ENCODE measurements at places on chromosomes 3 and 15. TPM values are rescaled to one million over a fixed set of nuclear protein-coding genes. Genes with fewer than 3 reads are reported as not detected.
A peak's percentile ranks its signal among the peaks of the same experiment; 100 is the strongest.

DNA sequence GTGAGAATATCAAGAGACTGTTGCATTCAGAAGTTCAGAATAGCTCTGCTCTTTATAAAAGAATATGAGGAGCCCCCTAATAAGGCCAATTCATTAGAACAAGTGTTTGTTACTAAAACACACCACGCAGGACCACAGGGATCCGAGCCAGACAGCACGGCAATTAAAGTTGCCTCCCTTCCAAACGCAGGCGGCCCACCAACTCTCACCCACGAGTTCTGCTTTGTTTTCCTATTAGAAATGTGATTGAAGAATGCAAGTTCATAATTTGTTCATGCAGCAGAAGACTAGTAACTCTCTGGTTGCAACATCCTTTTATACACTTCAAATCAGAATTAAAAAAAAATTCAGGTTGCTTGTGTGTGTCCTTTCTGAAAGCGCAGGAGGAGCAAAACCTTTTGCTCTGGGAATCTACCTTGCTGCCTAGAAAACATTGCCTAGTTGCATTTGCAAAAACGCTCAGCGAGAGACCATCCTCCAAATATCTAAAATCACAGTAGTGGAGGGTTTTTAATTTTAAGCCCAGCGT lies 1044.1 kb upstream of the NR2F2 start:
- no peak for DNase-seq

DNA sequence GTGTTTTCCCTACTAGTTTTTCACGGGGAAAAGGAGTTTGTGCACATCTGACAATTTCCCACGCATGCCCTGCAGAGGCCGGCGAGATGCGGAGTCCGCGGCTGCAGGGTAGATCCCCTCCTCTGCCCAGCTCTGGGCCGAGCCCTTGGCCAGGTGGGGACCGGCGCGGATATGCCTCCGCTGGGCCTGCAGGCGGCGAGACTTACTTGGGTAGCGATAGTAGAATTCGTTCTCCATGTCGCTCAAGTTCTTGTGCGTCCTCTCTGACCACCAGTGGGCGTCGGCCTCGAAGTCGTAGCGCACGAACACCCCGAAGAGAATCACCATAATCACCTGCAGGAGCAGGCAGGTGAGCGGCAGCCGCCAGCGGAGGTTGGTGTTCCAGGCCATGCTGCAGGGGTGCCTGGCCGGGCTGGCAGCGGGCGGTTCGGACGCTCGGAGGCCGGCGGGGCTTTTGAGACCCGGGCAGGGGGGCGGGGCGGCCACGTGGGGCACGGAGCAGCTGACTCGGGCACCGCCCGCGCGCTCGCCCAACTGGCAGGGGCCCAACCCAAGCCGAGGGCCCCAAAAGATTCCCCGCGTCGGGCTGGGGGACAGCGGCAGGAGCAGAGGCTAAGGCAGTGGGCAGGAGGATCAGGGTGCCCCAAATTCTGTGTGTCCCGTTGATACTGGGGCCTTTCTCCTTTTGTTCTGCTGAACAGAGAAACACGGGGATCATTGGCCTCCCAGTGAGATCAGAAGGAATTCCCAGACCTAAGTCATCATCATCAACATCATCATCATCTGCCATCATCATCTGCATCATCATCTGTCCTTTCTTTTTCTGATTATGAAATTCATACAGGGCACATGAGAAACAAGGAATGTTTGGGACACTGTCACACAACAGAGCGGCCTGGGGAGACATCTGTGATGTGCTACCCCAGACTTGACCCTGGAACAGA lies at the start of gene RHCG:
Gene RHCG (minus strand): TSS at position 429 of the 944 bp plus-strand sequence. CDS start 39 bp downstream, at position 390.
- no peak for DNase-seq

RBP2 gene
- polyA plus RNA-seq: 2.7 TPM

- DNase-seq: no peak
Observed at GRCh38 chr3:71885006-71885405, 100.1 kb upstream of the PROK2 start.

TAGLN3 gene
- not detected for polyA plus RNA-seq

GOLGA8H gene
- polyA plus RNA-seq: 0.25 TPM

GOLGA8Q gene
- 0.21 TPM for polyA plus RNA-seq

- no peak for DNase-seq
Observed at GRCh38 chr3:48674505-48674904, 11.2 kb downstream of the NCKIPSD start.

DNA sequence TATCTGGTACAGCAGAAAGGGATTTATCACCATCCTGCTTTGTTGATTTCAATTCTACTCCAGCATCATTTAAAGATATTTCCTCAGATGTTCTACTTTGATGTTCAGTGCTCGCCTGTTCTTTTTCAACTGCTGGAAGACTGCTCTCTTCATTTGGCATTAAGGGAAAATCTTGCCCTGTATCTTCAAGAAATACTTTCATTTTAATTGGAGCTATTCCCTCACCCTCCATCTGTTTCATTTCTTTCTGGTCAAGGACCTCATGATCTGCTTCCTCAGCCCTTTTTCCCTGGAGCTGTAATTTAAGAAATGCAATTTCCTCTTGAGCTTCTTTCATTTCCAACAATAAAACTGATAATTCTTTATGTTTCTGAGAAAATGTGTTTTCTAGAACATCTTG lies 37.8 kb upstream of the HCLS1 start:
- no peak for DNase-seq

OR5K2 gene
- not detected for polyA plus RNA-seq

CYP1A2 gene
- polyA plus RNA-seq: not detected

DNA sequence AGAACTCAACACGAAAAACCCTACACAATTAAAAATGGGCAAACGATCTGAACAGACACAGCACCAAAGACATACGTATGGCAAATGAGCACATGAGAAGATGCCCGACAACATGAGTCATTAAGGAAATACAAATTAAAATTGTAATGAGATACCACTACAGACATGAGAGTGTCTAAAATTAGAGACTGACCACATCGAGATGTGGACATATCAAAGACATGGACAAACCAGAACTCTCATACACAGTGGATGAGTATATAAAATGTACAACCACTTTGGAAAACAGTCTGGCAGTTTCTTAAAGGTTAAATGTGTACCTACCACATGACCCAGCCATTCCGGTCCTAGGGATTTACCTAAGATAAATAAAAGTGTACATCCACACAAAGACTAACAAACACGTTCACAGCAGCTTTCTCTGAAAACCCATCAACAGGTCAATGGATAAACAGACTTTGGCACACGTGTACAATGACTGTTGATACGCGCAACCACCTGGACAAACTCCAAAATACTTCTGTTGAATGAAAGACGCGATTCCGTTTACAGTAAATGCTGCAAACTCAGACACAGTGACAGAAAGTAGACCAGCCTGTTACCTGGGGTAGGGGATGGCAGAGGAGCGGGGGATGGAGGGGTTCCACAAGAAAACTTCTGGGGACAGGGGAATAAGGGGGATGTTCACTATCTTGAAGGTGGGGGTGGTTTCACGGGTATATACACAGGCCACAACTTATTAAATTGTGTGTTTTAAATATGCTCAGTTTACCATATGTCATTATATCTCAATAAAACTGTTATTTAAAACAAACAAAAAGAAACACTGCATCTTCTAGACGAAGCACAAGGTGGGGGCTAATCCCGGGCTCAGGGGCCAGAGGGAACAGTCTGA lies 2.1 kb downstream of the TNK2 start:
- DNase-seq: peak; percentile 22

- DNase-seq: no peak
Observed at GRCh38 chr3:157543501-157544035, 40.4 kb upstream of the VEPH1 start.

CYP1A1 gene
- polyA plus RNA-seq: 3.0 TPM

DNA sequence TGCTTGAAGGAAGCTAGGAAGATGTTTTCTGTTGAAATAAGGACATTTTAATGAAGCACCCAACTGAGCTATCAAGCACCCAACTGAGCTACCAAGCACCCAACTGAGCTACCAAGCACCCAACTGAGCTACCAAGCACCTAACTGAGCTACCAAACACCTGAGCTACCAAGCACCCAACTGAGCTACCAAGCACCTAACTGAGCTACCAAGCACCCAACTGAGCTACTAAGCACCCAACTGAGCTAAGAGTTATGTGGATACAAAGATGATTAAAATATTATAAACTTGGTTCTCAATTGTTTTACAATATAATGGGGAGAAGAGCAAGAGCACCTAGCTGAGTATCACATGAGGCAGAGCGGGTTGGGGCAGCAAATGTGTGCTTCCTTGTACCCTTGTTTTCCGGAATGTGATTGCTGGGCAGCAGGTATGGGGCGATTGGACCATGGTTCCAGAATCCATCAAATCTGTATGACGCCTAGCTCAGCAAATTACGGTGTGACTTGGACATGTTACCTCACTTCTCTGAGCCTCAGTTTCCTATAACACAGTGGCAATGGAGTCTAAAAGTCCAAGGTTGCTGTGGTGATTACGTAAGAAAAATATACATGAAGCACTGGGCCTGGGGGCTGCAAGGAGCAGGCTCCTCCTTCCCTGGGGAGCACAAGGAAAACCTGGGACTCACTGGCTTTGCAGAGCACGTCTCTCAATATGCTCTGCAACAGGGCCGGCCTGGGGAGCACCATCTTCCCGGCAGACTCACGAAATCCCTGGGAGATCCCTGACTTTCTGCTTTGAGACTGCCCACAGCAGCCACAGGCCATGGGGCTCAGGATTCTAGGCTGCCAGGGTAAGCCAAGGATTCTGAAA lies 11.3 kb downstream of the BMF start:
- DNase-seq: no peak

SLITRK3 gene
- polyA plus RNA-seq: 0.08 TPM

GRCh38 chr15:47116698-47117097 lies 600.6 kb upstream of the SEMA6D start:
- no peak for DNase-seq

NPAP1 gene
- polyA plus RNA-seq: not detected

DNA sequence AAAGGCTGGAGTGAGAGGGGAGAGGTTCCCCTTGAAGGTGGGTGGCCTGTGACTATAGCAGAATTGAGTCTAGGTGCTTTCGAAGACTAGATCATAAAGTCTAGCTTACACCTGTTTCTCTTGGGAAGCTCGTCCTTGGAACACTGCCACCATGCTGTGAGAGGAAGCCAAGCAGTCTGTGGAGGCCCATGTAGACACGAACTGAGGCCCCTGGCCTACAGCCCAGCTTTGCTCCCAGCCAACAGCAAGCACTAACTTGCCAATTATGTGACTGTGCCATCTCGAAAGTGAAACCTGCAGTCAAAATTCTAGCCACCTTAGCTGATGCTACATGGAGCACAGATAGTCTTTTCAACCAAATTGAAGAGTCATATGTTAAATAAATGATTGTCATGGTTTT lies 190.5 kb upstream of the NECTIN3 start:
- peak; percentile 54 for DNase-seq

DPPA2 gene
- not detected for polyA plus RNA-seq

DNA sequence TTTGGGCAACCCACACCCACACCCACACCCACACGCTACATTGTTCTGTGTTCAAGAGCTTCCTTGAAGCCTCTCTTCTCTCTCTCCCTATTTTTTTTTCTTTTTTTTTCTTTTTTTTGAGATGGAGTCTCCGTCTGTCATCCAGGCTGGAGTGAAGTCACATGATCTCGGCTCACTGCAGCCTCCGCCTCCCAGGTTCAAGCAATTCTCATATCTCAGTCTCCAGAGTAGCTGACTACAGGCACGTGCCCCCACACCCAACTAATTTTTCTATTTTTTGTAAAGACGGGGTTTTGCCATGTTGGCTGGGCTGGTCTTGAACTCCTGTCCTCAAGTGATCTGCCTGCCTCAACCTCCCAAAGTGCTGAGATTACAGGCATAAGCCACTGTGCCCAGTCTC lies 271.1 kb downstream of the SHQ1 start:
- no peak for DNase-seq

- DNase-seq: no peak
Observed at GRCh38 chr15:92899601-92899947, 550 bp upstream of the CHD2 start.

- no peak for DNase-seq
Observed at GRCh38 chr3:39637807-39638206, 170.3 kb downstream of the MOBP start.

WDR93 gene
- not detected for polyA plus RNA-seq

GRCh38 chr3:54188176-54188791 lies 65.9 kb downstream of the CACNA2D3 start:
- DNase-seq: peak; percentile 14

GRCh38 chr15:66885281-66885915 lies 180.0 kb upstream of the SMAD3 start:
- no peak for DNase-seq

- no peak for DNase-seq
Observed at GRCh38 chr3:69961706-69962439, 37.7 kb upstream of the SAMMSON start.

AGTR1 gene
- 7.2 TPM for polyA plus RNA-seq

DNA sequence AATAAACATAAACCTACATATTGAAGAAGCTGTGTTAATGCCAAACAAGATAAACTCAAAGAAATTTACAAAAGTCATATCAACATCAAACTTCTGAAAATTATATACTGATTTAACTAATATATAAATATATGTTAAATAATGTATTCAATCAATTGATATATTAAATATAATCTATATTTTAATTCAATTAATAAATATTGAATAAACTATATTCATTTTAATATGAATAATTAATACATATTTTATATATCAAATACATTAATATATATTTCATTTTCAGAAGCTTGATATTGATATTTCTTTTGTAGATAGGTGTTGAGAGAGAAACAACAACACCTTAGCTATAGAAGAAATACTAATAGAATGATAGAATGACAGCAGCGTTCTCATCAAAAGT lies 768.1 kb downstream of the MECOM start:
- no peak for DNase-seq

TSEN2 gene
- 15.0 TPM for polyA plus RNA-seq

DNA sequence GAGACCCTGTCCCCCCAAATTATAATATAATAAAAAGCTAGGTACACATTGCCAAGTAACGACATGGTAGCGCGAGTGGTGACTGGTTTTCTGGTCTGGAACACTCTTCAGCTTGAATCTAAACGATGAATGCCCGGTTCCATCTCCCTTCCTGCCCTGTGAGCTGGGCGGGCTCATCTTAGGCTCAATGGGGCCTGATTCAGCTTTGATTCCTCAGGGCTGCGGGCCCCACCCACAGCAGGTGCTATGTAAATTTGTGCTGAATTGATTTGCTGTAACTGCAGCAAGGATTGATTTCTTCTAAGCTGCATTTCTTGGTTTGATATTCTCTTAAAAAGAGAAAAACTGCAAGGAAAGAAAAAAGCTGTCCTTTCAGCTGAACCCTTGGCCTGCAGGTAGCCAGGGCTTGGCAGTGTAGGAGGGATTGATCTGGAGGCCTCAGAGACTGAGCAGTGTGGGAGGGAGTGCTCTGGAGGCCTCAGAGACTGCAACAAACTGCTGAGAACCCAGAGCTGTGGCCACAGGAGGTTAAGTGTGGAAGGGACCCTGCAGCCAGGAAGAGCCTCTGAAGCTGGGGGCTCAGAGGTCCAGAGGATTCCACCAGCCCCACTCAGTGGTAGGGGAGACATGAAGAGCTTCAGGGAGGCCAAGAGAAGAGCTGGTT lies 231.6 kb downstream of the XXYLT1 start:
- DNase-seq: no peak

GRCh38 chr3:99439892-99440291 lies 198.5 kb upstream of the COL8A1 start:
- no peak for DNase-seq

GRCh38 chr3:124845406-124845805 lies 41.8 kb downstream of the ITGB5 start:
- peak; percentile 53 for DNase-seq

NR2E3 gene
- polyA plus RNA-seq: not detected

CLDN16 gene
- not detected for polyA plus RNA-seq

- DNase-seq: peak; percentile 71
Observed at GRCh38 chr15:82571722-82572222, 31.5 kb upstream of the RPS17 start.
